Activated T-cell treated with anti-CD3 and anti-CD28 coated beads, Interleukin-2, amount 50 U/mL, for 72 hours (primary cell): ENCODE measurements at places on chromosomes 16 and 17. TPM values are rescaled to one million over a fixed set of nuclear protein-coding genes. Genes with fewer than 3 reads are reported as not detected.

Gene INPP5K
- 51.2 TPM for total RNA-seq

DNA sequence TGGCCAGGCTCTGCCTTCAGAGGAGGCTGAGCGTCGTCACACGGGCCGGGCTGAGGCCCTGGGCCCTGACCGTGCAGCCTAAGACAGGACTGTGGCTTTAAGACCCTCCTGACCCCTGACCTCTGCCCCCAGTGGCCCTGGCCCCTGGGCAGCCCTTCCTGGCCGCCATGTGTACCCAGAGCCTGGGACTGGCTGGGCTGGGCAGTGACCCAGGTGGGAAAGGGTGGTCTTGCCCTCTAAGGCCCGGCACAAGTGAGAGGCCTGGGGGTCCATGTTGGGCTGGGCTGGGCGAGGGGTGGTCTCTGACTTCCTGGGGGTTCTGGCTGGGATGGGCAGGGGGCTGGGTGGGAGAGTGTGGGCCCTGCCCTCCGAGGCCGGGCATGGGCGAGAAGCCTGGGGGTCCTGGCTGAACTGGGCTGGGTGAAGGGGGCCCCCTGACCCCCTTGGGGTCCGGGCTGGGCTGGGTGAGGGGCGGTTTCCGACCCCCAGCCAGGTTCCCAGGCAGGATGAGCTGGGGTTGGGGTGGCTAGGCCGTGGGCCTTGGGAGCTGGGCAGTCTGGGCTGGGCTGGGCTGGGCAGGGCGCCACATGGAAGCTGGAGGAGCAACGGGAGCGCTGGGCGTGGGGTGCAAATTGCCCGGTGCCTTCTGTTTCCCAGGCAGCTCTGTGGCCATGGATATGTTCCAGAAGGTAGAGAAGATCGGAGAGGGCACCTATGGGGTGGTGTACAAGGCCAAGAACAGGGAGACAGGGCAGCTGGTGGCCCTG is at the start of gene CDK3:
Gene CDK3 (plus strand): TSS at position 101 of the 767 bp plus-strand sequence. CDS start 571 bp downstream, at position 672.
- no peak within 1 kb of the TSS for H3K4me3 ChIP-seq
- no peak for DNase-seq
- H3K36me3 ChIP-seq, result no peaks in the 10 kb centered on the region

GRCh38 chr17:38575781-38576180 is 30.0 kb downstream of the SRCIN1 start:
- no peak overlapping the region for H3K27ac ChIP-seq
- no peaks in the 10 kb centered on the region for H3K36me3 ChIP-seq
- H3K27me3 ChIP-seq, result peaks cover 87% of the 10 kb centered on the region
- H3K4me1 ChIP-seq, result no peaks in the 10 kb centered on the region
- DNase-seq, result no peak

DNA sequence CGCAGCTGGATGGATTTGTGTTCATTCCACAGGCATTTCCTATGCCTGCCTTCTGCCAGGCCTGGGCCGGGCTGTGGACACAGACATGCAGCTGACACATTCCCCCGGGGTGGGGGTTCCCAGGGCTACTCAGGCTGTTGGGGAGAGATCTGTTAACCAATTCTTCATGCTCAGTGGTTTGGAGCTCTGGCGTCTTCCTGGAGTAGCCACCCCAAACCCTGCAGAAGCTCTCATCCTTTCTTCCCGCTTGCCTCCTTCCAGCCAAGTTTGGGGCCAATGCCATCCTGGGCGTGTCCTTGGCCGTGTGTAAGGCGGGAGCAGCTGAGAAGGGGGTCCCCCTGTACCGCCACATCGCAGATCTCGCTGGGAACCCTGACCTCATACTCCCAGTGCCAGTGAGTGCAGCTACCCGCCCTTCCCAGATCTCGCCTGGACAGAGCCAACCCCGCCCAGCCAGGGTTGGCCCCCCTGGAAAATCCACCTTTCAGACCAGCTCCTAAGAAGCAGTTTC is 2.6 kb downstream of the ENO3 start:
- H3K36me3 ChIP-seq, result peaks cover 6% of the 10 kb centered on the region
- H3K4me1 ChIP-seq, result peaks cover 28% of the 10 kb centered on the region
- H3K27me3 ChIP-seq, result no peaks in the 10 kb centered on the region
- DNase-seq, result no peak
- no peak overlapping the region for H3K4me3 ChIP-seq

- no peak for DNase-seq
- no peak overlapping the region for H3K27ac ChIP-seq
- H3K4me3 ChIP-seq, result no peak overlapping the region
These were observed 225.3 kb upstream of the TBX2 start for GRCh38 chr17:61174310-61174709.

DNA sequence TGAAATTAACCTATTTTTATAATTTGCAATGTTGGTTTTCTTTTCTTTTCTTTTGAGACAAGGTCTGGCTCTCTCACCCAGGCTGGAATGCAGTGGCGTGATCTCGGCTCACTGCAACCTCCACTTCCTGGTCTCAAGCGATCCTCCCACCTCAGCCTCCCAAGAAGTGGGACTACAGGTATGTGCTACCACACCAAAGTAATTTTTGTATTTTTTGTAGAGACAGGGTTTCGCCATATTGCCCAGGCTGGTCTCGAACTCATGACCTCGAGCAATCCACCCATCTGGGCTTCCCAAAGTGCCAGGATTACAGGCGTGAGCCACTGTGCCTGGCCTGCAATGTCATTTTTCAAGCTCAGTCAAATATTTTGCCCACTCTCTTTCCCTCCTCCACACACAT is 36.0 kb downstream of the MYH11 start:
- H3K36me3 ChIP-seq, result peaks cover 6% of the 10 kb centered on the region
- no peak overlapping the region for H3K4me3 ChIP-seq
- no peak for DNase-seq
- H3K4me1 ChIP-seq, result no peaks in the 10 kb centered on the region
- no peaks in the 10 kb centered on the region for H3K27me3 ChIP-seq

Gene GPR139
- not detected for total RNA-seq

Gene TMEM100
- total RNA-seq, result not detected

Gene PRSS21
- total RNA-seq, result 10.3 TPM

DNA sequence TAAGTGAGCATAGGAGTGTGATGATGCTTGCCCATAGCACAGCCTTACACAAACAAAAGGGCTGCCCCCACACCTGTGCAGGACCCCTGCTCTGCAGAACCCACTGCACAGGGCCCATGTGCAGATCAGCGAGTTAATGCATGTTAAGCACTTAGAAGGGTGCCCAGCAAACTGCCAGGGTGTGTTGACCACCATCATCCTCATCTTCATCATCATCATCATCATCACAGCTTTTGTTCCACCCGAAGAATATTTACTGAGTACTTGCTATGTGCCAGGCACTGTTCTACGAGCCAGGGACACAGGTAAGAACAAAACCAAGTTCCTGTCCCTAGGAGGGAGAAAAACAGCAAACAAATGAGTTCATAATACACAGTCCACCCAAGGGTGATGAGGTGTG is 11.9 kb downstream of the WFDC1 start:
- H3K36me3 ChIP-seq, result no peaks in the 10 kb centered on the region
- no peaks in the 10 kb centered on the region for H3K4me1 ChIP-seq
- DNase-seq, result no peak
- H3K4me3 ChIP-seq, result no peak overlapping the region
- peaks cover 28% of the 10 kb centered on the region for H3K27me3 ChIP-seq

DNA sequence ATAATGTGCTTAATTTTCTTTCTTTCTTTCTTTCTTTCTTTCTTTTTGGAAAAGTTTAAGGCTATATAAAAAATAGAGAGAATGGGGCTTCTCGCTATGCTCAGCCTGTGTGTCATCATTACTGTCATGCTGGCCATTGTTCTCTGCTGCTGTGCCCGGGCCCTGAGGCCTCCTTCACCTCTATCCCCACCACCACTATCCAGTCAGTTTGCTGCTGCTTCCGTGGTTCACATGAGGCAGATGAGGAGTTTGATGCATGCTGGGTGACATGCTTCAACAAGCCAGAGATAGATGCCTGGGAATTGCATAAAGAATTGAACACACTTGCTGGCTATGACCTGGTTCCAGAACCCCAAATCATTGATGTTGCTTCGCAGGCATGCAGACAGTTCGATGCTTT is 36.3 kb downstream of the PITPNC1 start:
- H3K27ac ChIP-seq, result peak overlapping the region; percentile 18
- no peaks in the 10 kb centered on the region for H3K27me3 ChIP-seq
- no peak for DNase-seq
- no peak overlapping the region for H3K4me3 ChIP-seq

GRCh38 chr17:60135951-60136666 is 13.7 kb upstream of the CA4 start:
- H3K4me1 ChIP-seq, result peaks cover 45% of the 10 kb centered on the region
- no peak for DNase-seq
- H3K4me3 ChIP-seq, result peak overlapping the region; percentile 99
- no peak overlapping the region for H3K27ac ChIP-seq
- H3K27me3 ChIP-seq, result peaks cover 45% of the 10 kb centered on the region

Gene TMEM11
- total RNA-seq, result 25.9 TPM

Gene SNAI3
- total RNA-seq, result 8.4 TPM

- no peaks in the 10 kb centered on the region for H3K27me3 ChIP-seq
- H3K27ac ChIP-seq, result no peak overlapping the region
- no peak for DNase-seq
- H3K4me1 ChIP-seq, result peaks cover 5% of the 10 kb centered on the region
- no peak overlapping the region for H3K4me3 ChIP-seq
These were observed 140.7 kb downstream of the XYLT1 start for GRCh38 chr16:17330044-17330443.

GRCh38 chr16:85675251-85675874 is 13.4 kb downstream of the GINS2 start:
- H3K4me3 ChIP-seq, result no peak overlapping the region
- peaks cover 7% of the 10 kb centered on the region for H3K4me1 ChIP-seq
- no peak overlapping the region for H3K27ac ChIP-seq
- H3K27me3 ChIP-seq, result no peaks in the 10 kb centered on the region
- H3K36me3 ChIP-seq, result peaks cover 33% of the 10 kb centered on the region
- no peak for DNase-seq

- peaks cover 64% of the 10 kb centered on the region for H3K4me1 ChIP-seq
- H3K36me3 ChIP-seq, result no peaks in the 10 kb centered on the region
- DNase-seq, result peak; percentile 65
- peak overlapping the region; percentile 94 for H3K27ac ChIP-seq
These were observed 8.7 kb downstream of the DNAI2 start for GRCh38 chr17:74282587-74283370.

Gene RRAD
- total RNA-seq, result 1.6 TPM

Gene SRCIN1
- total RNA-seq, result 0.72 TPM

GRCh38 chr17:35554668-35555067 is 6.0 kb downstream of the SLFN14 start:
- H3K4me3 ChIP-seq, result no peak overlapping the region
- no peaks in the 10 kb centered on the region for H3K36me3 ChIP-seq
- DNase-seq, result no peak
- H3K27me3 ChIP-seq, result peaks cover 6% of the 10 kb centered on the region
- H3K4me1 ChIP-seq, result peaks cover 7% of the 10 kb centered on the region

GRCh38 chr17:49266233-49266632 is 35.6 kb upstream of the PHOSPHO1 start:
- H3K4me3 ChIP-seq, result no peak overlapping the region
- H3K27ac ChIP-seq, result no peak overlapping the region
- H3K4me1 ChIP-seq, result peaks cover under 1% of the 10 kb centered on the region
- H3K36me3 ChIP-seq, result no peaks in the 10 kb centered on the region
- DNase-seq, result no peak

Gene KRTAP1-5
- total RNA-seq, result not detected

DNA sequence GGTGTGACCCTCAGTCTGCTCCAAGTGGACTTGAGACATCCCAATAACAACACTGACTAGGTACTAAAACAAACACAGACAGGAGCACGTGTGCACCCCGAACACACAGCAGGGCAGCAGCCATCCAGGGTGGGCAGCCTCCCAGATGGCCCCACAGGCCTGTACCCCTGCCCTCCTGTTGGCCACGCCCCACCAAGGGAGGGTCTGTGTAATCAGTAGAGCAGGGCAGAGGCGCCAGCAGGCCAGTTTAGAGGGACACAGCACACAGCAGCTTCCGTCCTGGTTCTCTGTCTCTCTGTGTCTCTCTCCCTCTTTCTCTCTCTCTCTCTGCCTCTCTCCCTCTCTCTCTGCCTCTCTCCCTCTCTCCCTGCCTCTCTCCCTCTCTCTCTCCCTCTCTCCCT is 21.4 kb downstream of the ACTG1 start:
- no peak for DNase-seq
- H3K4me1 ChIP-seq, result peaks cover 12% of the 10 kb centered on the region
- H3K27ac ChIP-seq, result no peak overlapping the region
- H3K4me3 ChIP-seq, result no peak overlapping the region

- no peak overlapping the region for H3K4me3 ChIP-seq
- no peaks in the 10 kb centered on the region for H3K27me3 ChIP-seq
- peak overlapping the region; percentile 1 for H3K27ac ChIP-seq
These were observed 47.1 kb upstream of the PIK3R6 start for GRCh38 chr17:8914554-8914953.

Gene PCGF2
- 7.7 TPM for total RNA-seq

GRCh38 chr17:1959871-1960544 is 65.1 kb downstream of the RTN4RL1 start:
- DNase-seq, result no peak
- H3K27me3 ChIP-seq, result no peaks in the 10 kb centered on the region
- no peak overlapping the region for H3K4me3 ChIP-seq

GRCh38 chr17:9487406-9487805 is 88.2 kb downstream of the STX8 start:
- H3K36me3 ChIP-seq, result peaks cover 15% of the 10 kb centered on the region
- no peaks in the 10 kb centered on the region for H3K4me1 ChIP-seq
- H3K27me3 ChIP-seq, result no peaks in the 10 kb centered on the region
- no peak for DNase-seq
- H3K4me3 ChIP-seq, result no peak overlapping the region
